ENCODE measurements at places on chromosomes 5 and 9.

DNA sequence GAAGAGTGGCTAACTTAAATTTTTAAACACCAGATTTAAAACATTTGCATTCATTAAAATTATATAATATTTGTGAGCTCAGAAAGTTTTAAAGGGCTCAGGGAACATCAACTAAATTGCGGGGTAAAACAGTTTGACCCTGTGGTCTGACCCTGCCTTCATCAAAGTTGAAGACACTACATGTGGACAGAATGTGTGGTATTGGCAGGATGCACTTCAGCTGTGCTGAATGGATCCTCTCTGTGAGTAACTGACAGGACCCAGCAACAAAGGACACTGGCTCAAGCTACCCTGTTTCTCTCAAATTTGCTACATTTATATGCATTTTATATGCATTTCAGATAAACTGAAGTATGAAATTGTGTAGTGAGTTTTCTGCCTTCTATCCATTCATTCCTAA lies 288.5 kb downstream of the ZNF608 start:
- DNase-seq: no peak

DNA sequence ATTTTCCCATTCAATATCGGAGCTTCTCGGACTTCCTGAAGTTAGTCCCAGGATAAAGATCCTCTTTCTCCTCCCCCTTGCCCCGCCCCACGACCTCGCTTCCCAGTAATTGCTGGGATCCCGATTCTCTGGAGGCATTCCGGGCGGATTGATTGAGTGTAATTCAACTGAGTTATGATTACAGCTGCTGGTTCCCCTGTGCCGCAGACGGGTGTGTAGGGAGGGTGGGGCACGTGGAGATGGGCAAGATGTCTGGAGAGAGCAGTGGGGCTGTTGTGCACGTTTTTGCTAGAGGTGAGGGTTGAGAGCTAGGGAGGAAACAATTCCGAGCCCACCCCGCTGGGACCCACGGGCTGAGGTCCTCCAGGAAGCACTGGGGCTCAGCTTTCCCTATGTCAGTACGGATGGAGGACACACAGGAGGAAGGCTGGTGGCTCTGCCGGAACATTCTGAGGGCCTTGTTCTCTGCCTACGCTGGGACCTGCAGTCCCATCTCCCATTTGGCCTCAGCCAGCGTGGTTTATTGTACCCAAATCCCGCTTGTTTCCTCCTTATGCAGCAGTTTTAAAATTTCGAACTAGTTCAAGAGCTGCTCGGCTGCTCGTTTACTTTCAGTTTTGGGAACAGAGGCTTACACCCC lies 2.4 kb upstream of the DMRT2 start:
- no peak for DNase-seq

- DNase-seq: no peak
These were observed 69.8 kb downstream of the RPS6 start for GRCh38 chr9:19310246-19310645.

DNA sequence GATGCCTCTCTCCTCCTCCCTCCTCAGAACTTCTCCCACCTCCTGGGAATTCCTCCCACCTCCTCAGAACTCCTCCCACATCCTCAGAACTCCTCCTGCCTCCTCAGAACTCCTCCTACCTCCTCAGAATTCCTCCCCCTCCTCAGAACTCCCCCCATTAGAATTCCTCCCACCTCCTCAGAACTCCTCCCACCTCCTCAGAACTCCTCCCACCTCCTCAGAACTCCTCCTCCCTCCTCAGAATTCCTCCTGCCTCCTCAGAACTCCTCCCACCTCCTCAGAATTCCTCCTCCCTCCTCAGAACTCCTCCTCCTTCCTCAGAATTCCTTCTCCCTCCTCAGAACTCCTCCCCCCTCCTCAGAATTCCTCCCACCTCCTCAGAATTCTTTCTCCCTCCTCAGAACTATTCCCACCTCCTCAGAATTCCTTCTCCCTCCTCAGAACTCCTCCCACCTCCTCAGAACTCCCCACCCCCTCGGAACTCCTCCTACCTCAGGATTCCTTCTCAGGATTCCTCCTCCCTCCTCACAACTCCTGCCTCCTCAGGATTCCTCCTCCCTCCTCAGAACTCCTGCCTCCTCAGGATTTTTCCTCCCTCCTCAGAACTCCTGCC lies 23.9 kb downstream of the SLC46A2 start:
- no peak for DNase-seq

DNA sequence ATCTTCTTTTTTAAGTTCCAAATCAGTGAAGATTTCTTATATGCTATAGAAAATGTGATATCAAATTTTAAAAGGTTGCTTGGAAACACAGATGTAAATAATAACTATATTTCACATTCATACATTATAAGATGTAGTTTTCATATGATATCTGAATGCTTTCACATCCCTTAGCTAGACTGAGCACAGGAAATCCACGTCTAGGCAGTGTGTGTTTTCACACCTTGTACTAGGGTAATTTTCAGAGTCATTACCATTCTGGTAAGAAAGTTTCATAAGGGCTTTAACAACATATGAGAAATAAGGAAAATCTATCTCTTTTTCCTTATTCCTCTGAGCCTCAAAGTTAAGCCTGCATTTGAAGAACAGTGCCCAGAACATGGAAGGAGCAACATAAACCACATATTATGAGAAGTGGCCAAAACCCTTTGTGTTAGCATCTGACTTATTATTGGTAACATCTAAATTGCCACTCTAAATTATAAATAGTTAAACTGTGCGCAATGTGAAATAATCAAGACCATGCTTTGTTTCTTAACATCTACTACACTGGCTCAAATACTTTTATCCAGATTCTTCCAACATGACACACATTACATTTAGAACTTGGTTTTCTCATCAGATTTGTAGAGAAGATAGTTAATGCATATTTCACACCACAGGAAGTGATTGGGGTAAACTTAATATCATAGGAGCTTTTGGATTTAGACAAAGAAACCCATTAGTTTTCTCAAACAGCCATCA lies 113.3 kb downstream of the PPP2R2B start:
- DNase-seq: no peak

GRCh38 chr5:44294516-44294915 lies 94.7 kb downstream of the FGF10 start:
- no peak for DNase-seq

DNA sequence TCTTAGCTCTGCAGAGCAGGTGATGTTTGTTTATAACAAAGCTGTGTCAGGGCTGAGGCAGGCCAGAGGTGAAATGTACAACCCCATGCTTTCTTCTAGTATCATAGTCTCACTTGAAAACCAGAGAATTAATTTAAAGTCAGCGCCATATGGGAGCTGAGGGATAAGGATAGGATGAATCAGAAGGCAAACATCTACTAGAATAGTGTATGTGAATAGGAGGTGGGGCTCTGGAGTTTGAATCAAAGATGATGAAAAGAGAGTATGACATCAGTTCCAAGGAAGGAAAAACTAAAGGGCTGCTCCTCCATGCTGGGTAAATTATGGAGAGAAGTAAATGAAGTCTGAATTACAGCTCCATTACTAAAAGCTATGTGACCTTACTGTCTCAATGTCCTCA lies 441.5 kb downstream of the RASEF start:
- DNase-seq: no peak

All from activated CD8-positive, alpha-beta memory T cell treated with anti-CD3 and anti-CD28 coated beads for 4 hours (primary cell).